Cortex of kidney (tissue), 1 donor: ENCODE measurements at places on chromosomes 6 and 20.

GRCh38 chr6:13479971-13480434, 7.4 kb downstream of the GFOD1 start:
- no peak for DNase-seq

DNA sequence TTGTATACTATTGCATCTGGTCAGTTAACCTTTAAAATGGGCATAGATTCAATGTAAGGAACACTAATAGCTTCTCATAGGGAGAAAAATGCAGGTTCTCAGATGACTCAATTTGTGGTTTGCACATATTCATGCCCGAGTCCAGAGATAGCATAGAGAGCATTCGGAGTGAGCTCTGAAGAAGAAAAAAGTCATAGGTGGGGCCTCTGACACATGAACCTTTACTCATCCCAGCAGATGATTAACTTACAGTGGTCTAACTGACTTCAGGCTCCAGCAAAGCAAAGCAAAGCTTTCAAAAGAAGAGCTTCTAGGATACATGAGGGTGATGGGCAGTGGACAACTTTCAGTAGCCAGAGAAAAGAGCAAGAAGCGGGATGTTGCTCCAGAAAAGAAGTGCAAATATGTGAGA, 55.3 kb upstream of the BTN3A2 start:
- no peak for DNase-seq

- DNase-seq = no peak
These were observed at the start of gene LIN28B for GRCh38 chr6:104956731-104957294. LIN28B (plus strand) TSS chr6:104957107; CDS start chr6:104957251, 144 bp downstream.

DNA sequence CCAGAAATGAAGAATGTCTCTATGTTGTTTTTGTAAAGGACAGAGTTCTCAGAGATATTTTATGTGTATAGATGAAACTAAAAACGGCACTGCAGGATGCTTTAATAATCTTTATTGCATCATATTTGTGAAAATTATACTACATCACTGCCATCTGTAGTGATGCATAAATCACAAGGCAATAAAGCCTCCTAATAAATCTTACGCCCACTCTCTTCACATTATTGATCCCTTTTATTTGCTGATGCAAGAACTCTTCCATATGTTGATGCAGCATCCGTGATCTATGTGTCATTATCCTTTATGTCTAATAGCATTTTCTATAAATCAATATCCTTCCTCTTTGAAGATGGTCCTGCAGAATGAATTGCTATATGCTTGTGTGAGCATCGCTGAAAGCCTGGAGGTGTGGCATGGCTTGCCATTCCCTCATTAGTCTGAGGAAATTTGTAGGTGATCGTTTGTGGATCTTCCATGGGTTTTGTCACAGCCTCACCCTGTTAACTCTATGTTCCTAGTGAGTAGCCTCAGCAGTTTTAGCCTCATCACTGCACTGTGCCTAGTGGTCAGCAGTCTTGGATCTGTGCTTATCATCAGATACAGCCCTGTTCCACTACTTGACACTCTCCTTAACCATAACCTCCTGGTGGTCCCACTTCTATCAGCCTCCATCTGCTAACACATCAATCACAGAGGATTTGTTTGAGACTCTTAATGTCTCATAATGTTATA, 983.5 kb downstream of the EYS start:
- DNase-seq = no peak

DNA sequence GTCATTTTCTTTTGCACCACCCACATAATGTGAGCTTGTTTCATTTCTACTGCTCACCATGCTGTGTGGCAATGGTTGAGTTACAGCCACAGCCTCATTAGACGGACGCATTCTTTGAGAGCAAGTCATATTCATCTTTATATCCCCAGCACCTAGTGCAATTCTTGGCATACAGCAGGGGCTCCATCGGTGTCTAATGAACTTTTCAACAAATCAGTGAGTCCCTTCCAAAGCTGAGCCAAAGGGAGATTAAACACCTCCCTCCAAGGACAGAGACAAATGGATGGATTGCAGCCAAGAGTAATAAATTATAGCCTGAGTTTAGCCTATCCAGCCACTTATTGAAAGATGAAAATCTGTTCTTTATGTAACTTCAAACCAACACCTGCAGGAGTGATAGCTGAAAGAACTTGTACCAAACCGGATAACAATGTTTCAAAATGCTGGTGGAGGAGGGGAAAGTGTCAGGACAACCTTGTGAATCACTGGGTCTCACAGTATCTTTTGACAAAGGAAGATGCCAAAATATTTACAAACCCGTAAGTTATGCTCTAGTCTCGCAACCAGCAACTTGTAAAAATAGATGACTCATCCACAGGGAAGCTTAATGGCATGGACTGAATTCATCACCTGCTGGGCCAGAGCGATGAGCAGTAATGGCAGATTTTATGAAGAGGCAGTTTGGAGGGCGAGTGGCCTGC, 139.0 kb downstream of the PXDC1 start:
- no peak for DNase-seq

DNA sequence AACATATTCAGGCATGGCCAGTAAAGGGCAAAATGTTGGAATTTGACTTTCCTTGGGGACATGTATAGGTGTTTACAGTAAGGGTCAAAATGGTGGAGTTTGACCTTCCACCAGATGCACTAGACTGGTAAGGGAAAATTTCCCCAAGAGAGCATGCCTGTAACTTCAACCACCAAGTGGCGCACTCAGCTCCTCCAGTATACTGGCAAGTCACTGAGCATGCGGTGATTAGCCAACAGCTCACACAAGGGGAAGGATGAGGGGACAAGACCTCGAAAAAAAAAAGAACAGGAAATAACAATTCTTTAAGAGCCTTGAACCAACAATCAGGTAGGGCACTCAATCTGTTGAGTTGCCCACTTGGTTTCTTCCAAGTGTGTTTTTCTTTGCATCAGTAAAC, 140.9 kb downstream of the EYS start:
- DNase-seq = no peak

DNA sequence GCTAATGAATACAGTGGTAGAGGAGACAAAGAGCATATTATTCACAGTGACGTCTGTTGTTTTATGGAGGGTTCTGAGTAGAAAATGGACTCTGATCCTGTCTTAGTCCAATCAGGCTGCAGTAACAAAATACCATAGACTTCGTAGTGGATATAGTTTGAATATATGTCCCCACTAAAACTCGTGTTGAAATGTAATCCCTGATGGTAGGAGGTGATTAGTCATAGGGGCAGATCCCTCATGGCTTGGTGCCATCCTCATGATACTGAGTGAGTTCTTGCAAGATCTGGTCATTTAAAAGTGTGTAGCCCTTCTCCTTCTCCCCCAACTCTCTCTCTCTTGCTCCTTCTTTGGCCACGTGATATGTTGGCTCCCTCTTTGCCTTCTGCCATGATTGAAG, 82.5 kb downstream of the CD83 start:
- no peak for DNase-seq

- DNase-seq = no peak
These were observed 159.6 kb downstream of the TRIM27 start for GRCh38 chr6:28764014-28764723.

GRCh38 chr20:20085812-20086211, 33.5 kb downstream of the CFAP61 start:
- DNase-seq = no peak

GRCh38 chr6:130411481-130411880, 45.7 kb downstream of the TMEM200A start:
- DNase-seq = no peak

DNA sequence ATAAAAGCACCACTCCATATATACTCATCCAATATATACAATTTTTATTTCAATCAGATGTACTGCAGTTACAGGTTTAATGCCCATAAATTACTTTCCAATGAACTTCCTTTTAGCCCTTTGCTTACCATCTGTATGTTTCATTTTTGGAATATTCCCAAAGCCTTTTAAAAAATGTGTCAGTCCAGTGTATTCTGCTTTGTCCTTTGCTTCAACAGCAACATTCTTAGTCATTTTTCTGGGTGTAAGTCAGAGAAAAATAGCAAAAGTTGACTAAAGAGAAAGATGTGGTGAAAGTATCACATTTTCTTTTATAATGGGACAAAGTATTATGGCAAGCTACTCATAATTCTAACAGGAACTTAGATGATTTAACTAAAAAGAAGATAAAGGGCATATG, 15.2 kb downstream of the DSE start:
- no peak for DNase-seq

DNA sequence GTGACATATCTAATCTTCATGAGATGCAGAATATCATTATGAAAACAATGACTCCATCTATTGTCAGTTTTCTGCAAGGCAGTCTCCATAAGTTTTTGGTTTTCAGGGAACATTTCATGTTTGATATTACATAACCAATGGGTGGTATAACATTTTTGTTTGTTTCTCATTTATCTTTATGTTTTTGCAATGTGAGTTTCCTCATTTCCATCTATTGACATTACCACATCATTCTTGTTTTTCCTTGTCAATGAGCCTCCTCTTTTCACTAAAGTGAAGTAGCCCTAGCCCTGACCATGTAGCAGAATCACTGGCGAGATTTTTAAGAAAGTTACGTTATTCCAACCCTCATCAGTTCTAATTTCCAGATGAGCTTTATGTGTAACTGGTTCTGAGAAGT, 4.4 kb downstream of the EFHC1 start:
- no peak for DNase-seq

- DNase-seq = no peak
These were observed 50.9 kb upstream of the FAM184A start for GRCh38 chr6:119129148-119129967.

- DNase-seq = no peak
These were observed 8.7 kb upstream of the PDE7B start for GRCh38 chr6:135842618-135843392.

GRCh38 chr20:44970243-44970757, 4.0 kb downstream of the STK4 start:
- no peak for DNase-seq

- DNase-seq = no peak
These were observed 319.1 kb upstream of the SYNCRIP start for GRCh38 chr6:85961746-85962145.

- no peak for DNase-seq
These were observed 110.5 kb downstream of the ISM1 start for GRCh38 chr20:13331536-13331935.

- no peak for DNase-seq
These were observed 346.7 kb downstream of the PAX1 start for GRCh38 chr20:22052025-22052650.

GRCh38 chr20:41046716-41047115, 18.1 kb downstream of the TOP1 start:
- no peak for DNase-seq

DNA sequence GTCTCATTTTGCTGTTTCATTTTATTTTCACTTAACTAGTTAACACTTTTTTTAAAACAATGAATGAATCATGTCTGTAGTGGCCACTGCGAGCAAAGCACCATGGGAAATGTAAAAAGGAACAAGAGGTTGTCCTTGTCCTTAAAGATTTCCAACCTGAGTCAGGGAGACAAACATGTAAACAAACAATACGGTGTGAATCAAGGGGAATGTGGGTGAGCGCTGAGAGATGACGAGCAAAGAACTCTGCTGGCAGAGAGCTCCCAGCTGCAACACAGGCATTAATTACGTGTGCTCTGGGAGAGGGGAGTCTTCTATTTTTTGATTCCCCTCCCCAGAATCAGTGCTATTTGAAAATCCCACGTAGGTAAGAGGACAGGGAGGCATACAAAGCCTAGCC, 84.3 kb downstream of the ATXN1 start:
- no peak for DNase-seq

DNA sequence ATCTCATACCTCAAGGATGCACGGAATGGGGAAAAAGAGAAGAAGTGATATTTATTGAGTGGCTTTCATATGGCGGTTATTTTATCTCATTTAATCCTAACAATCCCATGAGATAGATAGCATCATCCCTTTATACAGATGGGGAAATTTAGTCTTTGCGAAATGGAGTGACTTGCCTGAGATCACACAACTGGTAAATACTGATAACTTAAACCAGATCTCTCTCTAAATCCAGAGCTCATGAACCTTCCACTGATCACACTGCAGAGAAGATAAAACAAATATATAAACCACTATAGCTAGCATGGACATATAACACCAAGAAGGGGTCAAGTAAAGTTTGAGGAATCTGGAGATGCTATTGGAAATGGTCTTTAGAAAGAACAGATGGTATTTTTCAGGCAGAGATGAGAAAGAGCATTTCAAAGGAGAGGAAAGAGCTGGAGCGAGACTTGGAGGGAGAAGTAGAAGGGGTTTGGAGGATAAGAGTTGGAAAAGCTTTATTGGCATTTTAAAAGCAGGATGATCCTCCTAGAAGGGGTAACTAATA, 139.8 kb upstream of the TNFAIP3 start:
- DNase-seq = no peak

DNA sequence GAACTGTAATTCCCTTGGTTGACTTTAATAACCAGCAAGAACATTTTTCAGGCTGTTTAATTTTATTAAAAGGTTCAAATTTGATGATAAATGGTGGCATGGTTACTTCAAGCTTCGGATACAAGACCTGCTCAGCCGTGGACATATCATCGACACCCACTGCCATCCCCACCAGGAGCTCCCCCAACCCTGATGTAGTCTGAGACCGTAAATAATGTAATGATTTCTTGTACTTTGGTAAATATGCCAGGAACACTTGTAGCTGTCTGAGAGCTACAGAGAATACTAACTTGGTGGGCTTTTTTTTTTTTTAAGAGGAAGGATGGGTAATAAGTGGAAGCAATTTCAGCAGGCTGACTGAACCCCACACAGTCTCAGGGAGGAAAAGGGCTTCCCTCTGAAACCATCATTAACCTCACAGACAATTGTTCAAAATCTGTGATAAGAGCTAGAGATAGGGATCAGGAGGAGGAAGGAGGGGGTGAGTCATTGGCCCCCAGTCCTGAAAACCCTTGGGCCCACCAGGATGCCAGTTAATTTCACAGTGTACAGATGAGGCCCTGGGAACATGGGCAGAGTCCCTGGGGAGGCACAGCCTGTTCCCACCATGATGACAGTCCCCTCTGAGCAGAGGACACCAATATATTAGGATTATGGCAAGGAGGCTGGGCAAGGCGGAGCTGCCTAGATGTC, 56.0 kb downstream of the APCDD1L start:
- DNase-seq = no peak

GRCh38 chr6:15713325-15713724, 50.5 kb upstream of the DTNBP1 start:
- DNase-seq = no peak

GRCh38 chr6:168265827-168266815, 53.5 kb downstream of the DACT2 start:
- DNase-seq = no peak

DNA sequence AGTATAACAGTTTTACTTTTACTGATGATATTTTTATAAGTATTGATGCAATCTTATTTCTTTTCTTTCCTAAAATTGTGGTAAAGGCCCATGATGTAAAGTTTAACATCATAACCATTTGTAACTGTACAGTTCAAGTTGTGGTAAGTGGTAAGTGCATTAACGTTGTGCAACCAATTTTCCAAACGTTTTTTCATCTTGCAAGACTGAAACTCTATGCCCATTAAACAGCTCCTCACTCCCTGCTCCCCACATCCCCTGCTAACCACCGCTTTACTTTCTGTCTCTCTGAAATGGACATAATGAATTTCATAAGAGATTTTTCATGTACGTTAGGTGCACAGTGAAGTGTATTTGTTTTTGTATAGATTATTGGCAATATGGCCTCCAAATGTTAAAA, 106.0 kb downstream of the PACRG start:
- no peak for DNase-seq
